ENCODE measurements at places on chromosomes 5 and 9.
A peak's percentile ranks its signal among the peaks of the same experiment; 100 is the strongest.

GRCh38 chr5:100493996-100494395 lies 41.2 kb upstream of the FAM174A start:
- DNase-seq, result no peak

DNA sequence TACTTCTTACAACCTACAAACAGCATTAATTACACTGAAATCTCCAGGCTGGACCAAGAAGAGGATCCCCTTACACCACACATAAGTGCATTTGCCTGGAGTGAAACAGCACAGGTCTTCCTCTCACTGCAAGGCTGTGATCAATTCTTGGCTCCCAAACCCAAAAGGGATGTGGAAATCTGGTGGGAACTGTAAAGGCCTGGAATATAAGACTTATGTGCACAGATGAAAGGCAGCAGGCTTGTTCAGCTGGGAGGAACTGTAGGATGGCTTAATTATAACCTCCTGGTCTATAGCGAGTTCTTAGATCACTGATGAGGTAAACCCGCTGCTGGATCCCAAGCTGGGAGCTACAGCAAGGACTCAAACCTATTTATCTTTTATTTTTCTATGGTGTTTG lies 182.9 kb upstream of the TNC start:
- DNase-seq, result no peak

DNA sequence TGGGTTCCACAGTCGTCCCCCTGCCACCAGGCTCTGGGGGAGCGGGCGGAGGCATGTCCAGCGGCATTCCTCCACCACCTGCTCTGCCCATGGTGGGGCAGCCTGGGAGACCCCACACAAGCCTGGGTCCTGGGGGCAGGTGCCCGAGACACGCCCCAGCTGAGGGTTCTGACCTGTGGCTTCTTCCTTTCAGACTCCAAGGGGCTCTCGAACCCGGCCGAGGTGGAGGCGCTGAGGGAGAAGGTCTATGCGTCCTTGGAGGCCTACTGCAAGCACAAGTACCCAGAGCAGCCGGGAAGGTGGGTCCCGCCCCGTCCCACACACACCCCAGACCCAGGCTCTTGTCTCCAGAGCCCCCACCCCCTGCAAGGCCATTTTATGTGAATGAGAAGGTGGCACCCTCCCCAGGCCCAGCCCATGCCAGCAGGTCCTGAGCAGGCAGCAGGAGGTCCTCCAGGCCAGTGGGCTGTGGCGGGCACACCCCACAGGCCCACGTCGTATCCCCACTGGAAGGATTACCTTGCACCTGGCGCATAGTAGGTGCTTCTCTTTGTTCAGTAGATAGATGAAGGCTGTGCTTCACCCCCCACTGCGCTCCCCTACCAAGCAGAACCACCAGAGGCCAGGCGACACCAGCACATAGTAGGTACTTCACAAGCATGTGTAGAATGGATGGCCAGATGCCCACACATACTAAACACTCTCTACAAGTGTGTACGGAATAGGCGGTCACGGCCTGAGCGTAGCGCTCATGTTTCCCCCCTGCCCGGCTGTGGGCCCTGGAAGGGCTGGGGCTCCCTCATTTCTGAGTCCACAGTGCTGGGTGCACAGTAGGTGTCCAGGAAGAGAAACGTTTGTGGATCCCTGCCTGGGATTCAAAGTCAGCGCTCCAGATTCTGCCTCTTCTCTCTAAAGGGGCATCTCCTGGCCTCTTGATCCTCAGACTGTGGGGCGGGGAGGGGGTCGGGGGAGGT lies 107.9 kb downstream of the RXRA start:
- no peak for DNase-seq

- no peak for DNase-seq
Observed at GRCh38 chr5:95045181-95045965, 239.5 kb downstream of the MCTP1 start.

DNA sequence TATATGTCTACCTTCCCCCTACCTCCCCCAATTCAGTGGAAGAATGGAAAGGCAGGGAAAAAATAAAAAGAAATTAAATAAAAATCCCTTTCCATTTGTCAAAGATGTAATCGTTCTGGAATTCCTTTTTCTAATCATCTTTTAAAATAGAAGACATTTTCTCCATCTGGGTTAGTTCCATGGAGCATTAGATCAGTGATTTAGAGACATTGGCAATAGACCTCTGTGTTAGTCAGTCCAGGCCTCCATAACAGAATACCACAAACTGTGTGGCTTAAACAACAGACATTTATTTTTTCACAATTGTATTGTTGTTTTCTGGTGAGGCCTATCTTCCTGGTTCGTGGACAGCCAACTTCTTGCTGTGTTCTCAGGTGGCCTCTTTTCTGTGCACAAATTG lies 516.6 kb upstream of the DAB2 start:
- no peak for DNase-seq

- DNase-seq, result no peak
Observed at GRCh38 chr5:68872088-68872839, 221.6 kb upstream of the SLC30A5 start.

DNA sequence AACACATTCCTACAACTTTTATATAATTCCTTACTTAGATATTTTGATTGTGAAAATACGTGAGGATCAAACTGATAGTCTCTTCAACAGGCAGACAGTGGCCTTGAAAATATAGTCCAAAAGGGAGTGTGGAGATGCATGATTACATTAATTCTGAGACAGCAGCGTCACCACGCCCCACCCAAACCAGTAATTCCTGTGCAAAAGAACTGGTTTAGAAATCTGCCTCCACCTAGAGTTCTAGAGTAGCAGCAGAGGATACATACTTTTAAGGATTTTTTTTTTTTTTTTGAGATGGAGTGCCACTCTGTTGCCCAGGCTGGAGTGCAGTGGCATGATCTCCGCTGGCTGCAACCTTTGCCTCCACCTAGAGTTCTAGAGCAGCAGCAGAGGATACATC lies 1.6 kb upstream of the TUT7 start:
- no peak for DNase-seq

DNA sequence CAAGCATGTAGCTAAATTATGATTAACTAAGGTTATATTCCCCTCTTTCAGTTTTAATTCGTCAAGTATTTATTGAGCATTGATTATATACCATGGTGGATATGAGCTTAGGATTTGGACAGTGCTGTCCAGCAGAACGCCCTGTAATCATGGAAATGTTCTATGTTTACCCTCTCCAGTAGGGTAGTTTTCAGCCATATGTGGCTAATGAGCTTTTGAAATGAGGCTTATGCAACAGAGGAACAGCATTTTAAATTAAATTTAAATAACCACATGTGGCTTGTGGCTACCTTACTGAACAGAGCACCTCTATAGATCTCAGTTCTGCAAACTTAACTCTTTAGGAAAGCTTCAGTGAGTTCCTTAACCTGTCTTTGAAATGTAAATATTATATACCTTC lies 59.1 kb downstream of the JMY start:
- DNase-seq, result no peak

GRCh38 chr9:14618836-14619420 lies 74.3 kb downstream of the ZDHHC21 start:
- no peak for DNase-seq

GRCh38 chr9:341634-342421 lies 127.2 kb downstream of the DOCK8 start:
- no peak for DNase-seq

DNA sequence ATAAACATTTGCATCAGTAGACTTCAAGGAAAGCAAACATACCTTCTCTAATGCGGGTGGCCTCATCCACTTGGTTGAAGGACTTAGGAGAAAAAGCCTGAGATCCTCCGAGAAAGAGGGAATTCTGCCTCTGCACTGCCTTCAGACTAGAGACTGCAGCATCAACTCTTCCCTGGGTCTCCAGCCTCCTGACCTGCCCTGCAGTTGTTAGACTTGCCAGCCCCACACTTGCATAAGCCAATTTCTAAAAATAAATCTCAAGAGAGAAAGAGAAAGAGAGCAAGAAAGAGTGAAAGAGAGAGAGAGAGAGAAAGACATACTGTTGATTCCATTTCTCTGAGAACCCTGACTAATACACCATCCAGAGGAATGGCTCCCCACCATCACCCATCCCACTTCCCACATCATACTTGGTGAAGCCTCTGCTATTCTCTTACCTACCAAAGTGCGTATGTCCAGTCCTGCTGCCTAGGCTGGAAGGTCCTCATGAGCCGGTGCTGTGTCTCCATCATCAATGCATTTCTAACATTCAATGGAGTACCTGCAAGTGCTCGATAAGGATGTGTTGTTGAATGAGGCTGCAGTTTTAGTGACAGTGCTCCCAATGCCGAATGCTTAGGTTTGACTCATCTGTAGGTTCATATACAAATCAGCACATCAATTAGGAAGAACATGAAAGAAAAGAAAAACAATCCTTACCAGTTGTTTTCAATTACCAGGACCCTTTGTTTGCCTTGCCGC lies 35.1 kb downstream of the ZNF622 start:
- no peak for DNase-seq

GRCh38 chr5:36066001-36066539 lies 612 bp downstream of the UGT3A2 start:
- DNase-seq, result no peak

GRCh38 chr5:56126487-56127179 lies 106.5 kb downstream of the ANKRD55 start:
- no peak for DNase-seq

GRCh38 chr9:134840511-134840910 lies 40.1 kb upstream of the FCN2 start:
- DNase-seq, result no peak

DNA sequence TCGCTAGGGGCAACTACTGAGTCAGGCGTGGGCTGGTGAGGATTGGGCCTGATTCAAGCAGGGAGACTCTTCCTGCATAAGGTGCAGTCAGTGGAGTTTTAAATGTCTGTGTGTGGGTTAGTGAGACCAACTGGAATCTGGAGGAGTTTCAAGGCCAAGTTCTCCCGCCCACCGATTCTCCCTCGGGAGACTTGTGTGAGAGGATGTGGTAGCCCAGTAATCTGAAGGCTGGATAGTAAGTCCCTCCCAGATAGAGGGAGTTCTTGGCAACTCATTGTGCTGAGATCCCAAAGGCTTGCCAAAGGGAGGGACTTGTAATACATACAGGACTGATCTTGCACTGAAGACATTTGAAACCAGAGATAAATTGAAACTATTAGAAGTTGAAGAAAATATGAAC lies 51.8 kb downstream of the WDR36 start:
- DNase-seq, result no peak

DNA sequence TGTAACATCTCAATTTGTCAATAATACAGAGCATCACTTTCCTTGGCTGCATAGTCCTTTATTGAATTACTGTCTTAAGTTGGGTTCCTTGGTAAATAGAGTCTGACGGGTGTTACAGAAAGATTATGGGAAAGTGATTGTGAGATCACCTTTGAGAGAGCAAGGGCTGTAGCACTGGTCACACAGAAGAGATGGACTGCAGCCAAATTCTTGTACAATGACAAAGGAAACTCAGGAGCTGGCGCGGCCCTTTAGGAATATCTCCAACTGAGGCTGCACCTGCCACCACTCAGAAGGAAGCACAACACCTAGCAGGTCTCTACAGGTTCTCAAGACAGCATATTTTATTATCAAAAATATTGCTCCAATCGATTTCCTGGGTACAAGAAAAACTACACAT lies 350.0 kb upstream of the ISL1 start:
- no peak for DNase-seq

- DNase-seq, result no peak
Observed at GRCh38 chr5:172005708-172006320, 624 bp downstream of the FBXW11 start.

GRCh38 chr5:113179156-113179555 lies 202.6 kb downstream of the DCP2 start:
- no peak for DNase-seq

DNA sequence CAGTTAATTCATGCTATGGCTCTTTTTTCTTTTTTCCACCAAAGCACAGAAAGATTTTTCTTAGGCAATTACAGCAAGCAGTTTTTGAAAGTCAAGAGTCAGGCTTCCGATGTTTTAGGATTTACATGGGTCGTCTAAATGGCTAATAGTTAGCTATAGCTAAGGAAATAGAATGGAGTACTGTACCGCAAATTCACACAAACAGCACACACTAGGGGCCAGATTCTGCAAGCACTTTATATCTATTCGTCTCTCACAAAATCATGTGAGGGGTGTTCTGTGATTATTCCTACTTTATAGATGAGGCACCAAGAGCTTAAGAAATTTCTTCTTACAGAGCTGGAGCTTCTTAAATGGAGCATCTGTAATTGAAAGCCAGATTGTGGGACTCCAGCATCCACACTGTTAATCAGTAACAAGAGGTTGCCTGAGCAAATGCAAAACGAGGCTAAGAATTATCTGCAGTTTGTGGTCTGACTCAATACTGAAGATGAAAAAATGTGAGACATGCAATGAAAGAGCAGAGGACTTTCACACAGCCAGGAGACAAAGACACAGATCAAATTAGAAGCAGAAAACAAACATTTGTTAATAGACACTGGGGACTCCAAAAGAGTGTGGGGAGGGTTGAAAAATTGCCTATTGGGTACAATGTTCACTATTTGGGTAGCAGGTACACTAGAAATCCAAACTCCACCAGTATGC lies 62.7 kb upstream of the CTXN3 start:
- no peak for DNase-seq

DNA sequence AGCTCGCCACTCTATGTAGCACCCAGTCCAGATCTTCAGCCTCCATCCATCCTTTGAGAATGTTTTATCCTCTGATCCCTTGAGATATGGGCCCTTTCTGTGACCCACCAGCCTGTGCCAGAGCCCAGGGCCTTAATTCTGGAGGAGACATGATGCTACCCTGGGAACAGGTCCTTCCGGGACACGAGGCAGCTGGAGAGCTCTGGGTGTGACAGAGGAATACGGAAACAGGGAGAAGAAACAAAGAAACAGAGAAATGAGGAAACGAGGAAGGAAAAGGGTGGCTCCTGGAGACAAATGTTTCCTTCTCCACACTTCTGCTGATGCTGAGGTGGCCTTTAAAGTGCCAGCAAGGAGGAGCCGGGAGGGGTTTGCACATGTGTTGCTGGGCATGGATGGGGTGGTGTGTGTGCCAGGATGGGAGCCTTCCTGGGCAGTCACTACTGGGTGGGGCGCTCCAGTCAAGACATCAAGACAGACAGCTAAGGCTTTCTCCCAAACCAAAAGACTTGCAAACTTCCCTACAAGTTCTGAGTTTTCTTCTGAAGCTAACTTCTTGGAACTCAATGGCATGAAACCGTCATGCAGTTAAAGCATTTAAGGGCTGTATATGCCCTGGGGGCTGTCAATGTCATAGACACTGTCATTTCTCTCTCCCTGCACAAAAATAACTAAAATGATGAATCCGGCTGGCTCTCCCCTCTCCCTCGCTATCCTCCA lies 22.8 kb upstream of the MARCHF6 start:
- no peak for DNase-seq

- no peak for DNase-seq
Observed at GRCh38 chr5:92659246-92659645, 921.8 kb downstream of the NR2F1-AS1 start.

DNA sequence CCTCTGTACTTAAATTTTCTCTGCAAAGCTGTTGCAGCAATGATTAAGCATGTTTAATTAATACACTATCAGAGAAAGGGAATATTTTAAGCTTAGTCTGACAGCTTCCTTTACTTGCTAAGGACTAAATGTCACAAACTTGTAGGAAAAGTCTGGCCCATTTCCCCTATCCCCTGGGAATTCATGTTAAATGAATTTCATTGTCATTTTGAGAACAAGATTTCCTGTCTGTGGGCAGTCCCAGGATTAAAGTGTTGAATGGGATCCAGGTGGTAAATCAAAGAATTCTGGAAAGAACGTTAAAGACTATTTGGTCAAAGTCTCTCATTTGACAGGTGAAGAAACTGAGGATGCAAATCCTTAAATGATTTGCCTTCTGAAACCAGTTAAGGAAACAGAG lies 214.8 kb downstream of the MPDZ start:
- no peak for DNase-seq

GRCh38 chr5:106167766-106168165 lies 1503.0 kb downstream of the EFNA5 start:
- DNase-seq, result no peak

GRCh38 chr5:139636207-139636792 lies 11.8 kb upstream of the CXXC5 start:
- peak; percentile 45 for DNase-seq

Data from stimulated activated CD8-positive, alpha-beta memory T cell treated with anti-CD3 and anti-CD28 coated beads, Interleukin-7, amount 100 ng/mL, for 48 hours (primary cell).